ENCODE measurements at places on chromosomes 4 and X. TPM values are rescaled to one million over a fixed set of nuclear protein-coding genes. Genes with fewer than 3 reads are reported as not detected.

CXCL6 gene
- polyA plus RNA-seq, result 0.22 TPM

DNA sequence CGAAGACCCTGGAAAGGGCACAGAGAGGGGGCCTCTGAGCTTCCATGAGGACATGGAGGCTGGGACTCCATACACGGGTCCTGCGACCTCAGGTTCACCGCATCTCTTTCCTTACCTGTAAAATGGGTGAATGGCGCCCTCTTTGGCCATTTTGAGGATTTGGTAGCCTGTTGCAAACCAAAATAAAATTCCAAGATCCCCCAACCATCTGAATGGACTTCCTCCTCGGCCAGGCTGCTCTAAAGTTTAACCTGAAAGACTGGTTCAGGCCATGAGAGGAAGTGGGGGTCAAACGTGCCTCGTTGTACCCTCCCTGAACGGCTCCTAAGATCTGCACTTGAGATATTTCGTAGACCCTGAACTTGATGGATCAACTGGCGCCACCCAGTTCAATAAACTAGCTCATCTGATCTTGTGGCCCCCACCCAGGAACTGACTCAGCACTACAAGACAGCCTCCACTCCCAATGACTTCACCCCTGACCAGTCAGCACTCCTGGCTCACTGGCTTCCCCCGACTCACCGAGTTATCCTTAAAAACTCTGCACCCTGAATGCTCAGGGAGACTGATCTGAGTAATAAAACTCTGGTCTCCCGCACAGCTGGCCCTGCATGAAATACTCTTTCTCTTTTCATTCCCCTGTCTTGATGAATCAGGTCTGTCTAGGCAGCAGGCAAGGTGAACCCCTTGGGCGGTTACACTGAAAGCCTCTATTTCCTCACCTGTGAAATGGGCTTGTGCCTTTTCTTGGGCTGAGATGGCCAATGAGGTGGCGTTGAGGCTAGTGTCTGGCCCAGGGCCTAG, 32.9 kb upstream of the GPR78 start:
- no peak for DNase-seq

- DNase-seq, result no peak
Observed at GRCh38 chr4:6252051-6252450, 17.6 kb upstream of the WFS1 start.

THOC2 gene
- 143 TPM for polyA plus RNA-seq

COX18 gene
- polyA plus RNA-seq, result 16.3 TPM

- no peak for DNase-seq
Observed at GRCh38 chr4:26726655-26727387, 133.8 kb upstream of the STIM2 start.

NKX3-2 gene
- polyA plus RNA-seq, result 0.06 TPM

GRCh38 chr4:66000510-66001117, 330.3 kb upstream of the EPHA5 start:
- no peak for DNase-seq

- no peak for DNase-seq
Observed at GRCh38 chrX:964831-965416, 247.5 kb downstream of the CRLF2 start.

GRCh38 chr4:121749225-121749624, 15.7 kb downstream of the SMIM43 start:
- DNase-seq, result no peak

VCX3A gene
- 0.17 TPM for polyA plus RNA-seq

RAB40A gene
- polyA plus RNA-seq, result 4.1 TPM

AASDH gene
- polyA plus RNA-seq, result 18.8 TPM

DNA sequence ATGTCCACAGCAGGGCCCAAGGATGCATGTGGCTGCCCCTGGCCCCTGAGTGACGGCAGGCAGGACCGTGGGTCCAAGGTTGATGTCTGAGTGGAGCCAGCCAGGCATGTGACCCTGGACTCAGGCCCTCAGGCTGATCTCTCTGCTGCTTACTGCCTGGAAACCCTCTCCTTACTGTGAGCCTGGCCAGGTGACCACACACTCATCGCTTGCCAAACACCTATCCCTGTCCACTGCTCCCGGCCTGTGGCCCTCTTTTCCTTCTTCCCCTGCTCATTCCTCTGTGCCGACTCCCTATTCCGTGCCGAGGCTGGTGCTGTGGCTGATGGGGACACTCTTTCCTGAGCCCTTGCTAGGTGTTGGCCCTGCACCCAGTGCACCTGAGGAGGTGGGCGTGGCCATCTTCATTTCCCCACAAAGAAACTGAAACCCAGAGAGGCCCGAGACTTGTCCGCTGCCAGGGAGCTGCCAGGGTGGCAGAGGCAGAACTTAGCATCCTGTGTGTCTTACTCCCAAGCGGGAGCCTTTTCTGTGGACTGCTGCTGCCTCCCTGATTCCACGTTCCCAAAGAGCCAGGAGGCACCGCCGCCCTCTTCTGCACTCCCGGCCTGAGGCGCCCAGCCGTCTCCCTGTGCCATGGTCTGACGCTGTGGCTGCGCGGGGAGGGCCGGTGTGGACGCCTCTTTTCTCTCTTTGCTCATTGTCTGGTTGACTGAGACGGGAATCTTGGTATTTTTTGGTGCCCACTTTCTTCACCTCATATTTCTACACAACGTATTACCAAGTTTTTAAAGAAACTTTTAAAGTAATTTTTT, 11.2 kb upstream of the RNF4 start:
- DNase-seq, result no peak

- peak; percentile 28 for DNase-seq
Observed at GRCh38 chr4:155759372-155760252, 791 bp downstream of the GUCY1B1 start.

GRCh38 chr4:186953599-186954260, 230.1 kb upstream of the FAT1 start:
- DNase-seq, result no peak

- no peak for DNase-seq
Observed at GRCh38 chr4:80196922-80197573, at the start of gene PRDM8. PRDM8 (plus strand) TSS chr4:80197503; CDS start chr4:80200081, 2,578 bp downstream.

- DNase-seq, result no peak
Observed at GRCh38 chr4:17662694-17663093, 48.3 kb downstream of the MED28 start.

GRCh38 chrX:153685751-153686696, 1.7 kb upstream of the SLC6A8 start:
- DNase-seq, result no peak

DNA sequence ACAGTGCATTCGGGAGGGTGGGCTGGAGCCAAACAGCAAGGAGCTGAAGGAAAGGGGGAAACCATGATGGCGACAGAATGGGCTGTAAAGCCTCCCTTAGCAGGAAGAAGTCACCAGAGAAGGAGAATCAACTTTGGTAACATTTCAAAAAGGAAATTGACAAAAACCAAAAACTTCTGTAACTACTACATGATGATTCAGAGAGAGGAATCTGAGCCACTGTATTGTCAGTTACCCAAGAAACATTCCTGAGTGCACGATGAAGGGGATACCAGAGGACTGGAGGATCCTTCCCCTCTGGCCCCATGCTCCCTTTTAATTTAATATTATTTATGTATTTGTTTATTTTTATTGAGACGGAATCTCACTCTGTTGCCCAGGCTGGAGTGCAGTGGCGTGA, 26.3 kb downstream of the PDHA1 start:
- DNase-seq, result no peak

ADAMTS3 gene
- polyA plus RNA-seq, result 9.4 TPM

DNA sequence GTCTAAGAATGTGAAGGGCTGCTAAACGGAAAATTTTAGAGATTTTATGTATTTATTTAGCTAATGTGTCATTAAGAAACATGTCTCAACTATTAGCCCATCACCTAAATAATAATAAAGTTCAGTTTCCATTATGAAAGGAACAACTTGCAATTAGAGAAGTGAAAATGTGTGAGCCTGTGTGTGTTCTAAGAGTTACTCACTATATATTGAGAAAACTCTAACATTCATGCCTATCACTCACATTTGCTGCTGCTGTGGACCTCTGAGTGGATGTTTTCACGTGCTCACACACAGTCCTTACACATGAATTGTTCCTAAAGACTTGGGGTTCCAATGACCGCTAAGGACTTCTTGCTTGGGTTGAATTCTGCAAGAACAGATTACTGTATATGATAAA, 364.0 kb downstream of the TMA16 start:
- DNase-seq, result no peak

DNA sequence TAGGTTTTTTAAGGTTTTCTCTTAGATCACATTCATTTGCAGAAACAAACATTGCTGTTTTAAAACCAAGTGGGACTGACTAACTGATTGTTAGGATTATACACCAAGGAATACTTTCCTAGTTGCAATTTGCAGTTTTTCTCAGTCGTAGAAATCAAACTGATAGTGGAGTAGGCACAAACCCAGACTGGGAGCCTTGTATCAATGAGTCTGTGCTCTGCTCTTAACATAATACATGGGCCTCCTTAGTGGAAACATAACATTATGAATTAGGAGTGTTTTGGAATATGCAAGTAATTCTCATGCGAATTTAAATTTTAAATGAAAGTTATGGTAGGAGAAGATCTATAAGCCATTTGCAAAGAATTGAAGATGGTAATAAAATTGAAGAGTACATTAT, 223.5 kb downstream of the CLCN4 start:
- DNase-seq, result no peak

PRDM5 gene
- 17.5 TPM for polyA plus RNA-seq

- no peak for DNase-seq
Observed at GRCh38 chr4:41022116-41022515, 192.2 kb downstream of the APBB2 start.

DUSP21 gene
- polyA plus RNA-seq, result not detected

ATP1B4 gene
- 0.06 TPM for polyA plus RNA-seq

- DNase-seq, result no peak
Observed at GRCh38 chr4:81758574-81759264, 287.0 kb upstream of the RASGEF1B start.

RADX gene
- polyA plus RNA-seq, result 5.6 TPM

TMEM156 gene
- 3.7 TPM for polyA plus RNA-seq

- no peak for DNase-seq
Observed at GRCh38 chr4:169847171-169847570, 89.4 kb upstream of the HPF1 start.

CDKL2 gene
- polyA plus RNA-seq, result 13.9 TPM

GRCh38 chr4:139844057-139844456, 178.4 kb downstream of the MGST2 start:
- no peak for DNase-seq

Data from left renal cortex interstitium (tissue), 4 donors.